T-helper 17 cell (primary cell): ENCODE measurements at places on chromosomes 5 and 9. TPM values are rescaled to one million over a fixed set of nuclear protein-coding genes. Genes with fewer than 3 reads are reported as not detected.

Gene CDKN2A
- 4.9 TPM for total RNA-seq

Gene OR13F1
- total RNA-seq = not detected

Gene SLIT3
- not detected for total RNA-seq

Gene PCDHB4
- not detected for total RNA-seq

Gene PAPPA
- total RNA-seq = 0.37 TPM

Gene SOX30
- 0.44 TPM for total RNA-seq

Gene PLCXD3
- total RNA-seq = not detected

Gene FAT2
- total RNA-seq = not detected

Gene NELFB
- total RNA-seq = 37.8 TPM

DNA sequence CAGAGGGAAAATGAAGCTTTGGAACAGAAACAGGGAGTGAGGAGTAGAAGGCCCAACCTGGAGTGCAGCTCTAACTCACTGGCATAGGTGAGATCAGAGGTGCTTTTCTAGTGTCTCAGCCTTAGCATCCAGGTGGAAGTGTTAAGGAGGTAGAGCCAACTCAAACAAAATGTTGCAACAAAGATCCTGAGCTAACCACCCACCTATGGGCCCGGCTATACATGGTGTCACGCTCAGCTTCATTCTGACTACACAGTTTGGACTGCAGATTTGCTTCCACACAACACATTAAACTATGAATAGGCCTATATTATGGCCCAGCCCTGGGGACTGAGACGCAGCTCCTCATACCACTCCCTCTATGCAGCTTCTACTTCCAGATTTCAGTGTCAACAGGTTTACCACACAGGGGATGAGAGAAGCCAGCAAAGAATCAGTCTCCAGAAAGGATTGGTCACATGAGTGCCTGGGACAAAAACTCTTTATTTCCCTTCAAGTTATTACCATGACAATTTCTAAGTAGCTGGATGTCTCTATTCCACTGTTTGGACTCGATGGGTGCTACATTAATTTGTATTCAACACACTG lies 9.0 kb downstream of the C5orf63 start:
- H3K36me3 ChIP-seq = peaks cover 3% of the 10 kb centered on the region
- no peak overlapping the region for H3K4me3 ChIP-seq
- H3K4me1 ChIP-seq = peaks cover 12% of the 10 kb centered on the region
- H3K27me3 ChIP-seq = no peaks in the 10 kb centered on the region

DNA sequence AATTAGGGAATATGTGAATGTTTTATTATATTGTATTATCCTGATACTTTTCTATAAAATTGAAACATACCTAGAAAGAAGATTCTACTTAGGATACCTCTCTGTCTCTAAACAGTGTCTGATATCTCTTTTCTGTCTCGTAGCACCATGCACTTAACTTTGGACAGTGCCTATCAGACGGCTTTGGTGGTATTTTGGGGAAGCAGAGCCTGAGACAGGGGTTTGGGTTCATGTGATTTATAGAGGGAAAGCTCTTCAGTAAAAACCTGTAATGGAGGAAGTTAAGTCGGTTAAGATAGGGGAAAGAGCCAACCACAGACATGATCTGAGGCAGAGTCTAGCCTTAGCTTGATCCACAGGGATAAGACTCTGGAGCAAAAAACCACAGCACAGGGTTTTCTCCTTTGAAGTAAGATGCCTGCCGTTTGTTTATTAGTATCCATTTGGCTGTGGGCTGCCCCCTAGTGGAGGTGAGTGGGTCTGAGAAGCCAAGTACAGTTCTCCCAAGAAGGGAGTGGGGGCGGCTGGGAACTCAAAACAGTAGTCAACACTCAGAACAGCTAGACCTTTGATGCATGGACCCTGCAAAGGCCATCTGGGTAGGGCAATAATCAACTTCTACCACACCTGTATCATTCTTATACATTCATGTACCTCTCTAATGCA lies 141.2 kb upstream of the ASTN2 start:
- H3K4me3 ChIP-seq = no peak overlapping the region
- H3K36me3 ChIP-seq = no peaks in the 10 kb centered on the region
- no peaks in the 10 kb centered on the region for H3K4me1 ChIP-seq
- peak; percentile 5 for DNase-seq
- no peaks in the 10 kb centered on the region for H3K27me3 ChIP-seq

GRCh38 chr5:147504011-147504410 lies 5.9 kb downstream of the DPYSL3 start:
- peaks cover 25% of the 10 kb centered on the region for H3K27me3 ChIP-seq
- no peaks in the 10 kb centered on the region for H3K4me1 ChIP-seq
- no peak overlapping the region for H3K27ac ChIP-seq
- no peak for DNase-seq

GRCh38 chr9:128146591-128147120 lies 2.6 kb upstream of the LCN2 start:
- H3K36me3 ChIP-seq = no peaks in the 10 kb centered on the region
- no peak overlapping the region for H3K27ac ChIP-seq
- no peaks in the 10 kb centered on the region for H3K27me3 ChIP-seq
- no peak for DNase-seq

DNA sequence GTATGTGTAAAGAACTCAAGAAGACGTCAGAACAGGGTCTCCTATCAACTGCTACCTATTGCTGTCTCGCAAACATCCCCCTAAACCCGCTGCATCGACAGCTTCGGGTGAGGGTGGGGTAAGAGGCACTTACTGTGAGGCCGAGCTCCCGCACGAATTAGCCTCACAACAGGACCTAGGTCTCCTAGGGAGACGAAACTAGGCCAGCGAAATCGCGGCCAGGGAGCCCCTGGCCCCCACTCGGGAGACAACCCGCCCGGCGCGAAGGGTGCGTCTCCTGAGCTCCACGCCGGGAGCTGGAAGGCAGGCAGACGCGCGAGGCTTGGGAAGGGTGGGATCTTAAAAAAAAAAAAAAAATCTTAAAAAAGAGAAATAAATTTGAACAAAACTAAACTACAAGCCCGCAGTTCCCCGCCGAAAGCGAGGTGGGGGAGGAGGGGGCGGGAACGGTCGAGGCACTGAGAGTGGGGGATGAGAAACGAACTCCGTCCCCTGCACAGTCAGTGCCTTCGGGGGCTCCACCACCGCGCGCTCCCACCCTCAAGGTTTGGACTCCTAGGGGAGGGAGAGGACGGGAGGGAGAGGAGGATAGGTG lies 33.0 kb upstream of the NFIB start:
- peaks cover 11% of the 10 kb centered on the region for H3K4me1 ChIP-seq
- no peak overlapping the region for H3K4me3 ChIP-seq
- peaks cover 48% of the 10 kb centered on the region for H3K27me3 ChIP-seq
- DNase-seq = no peak
- H3K27ac ChIP-seq = no peak overlapping the region

GRCh38 chr5:149423794-149424268 lies 44.7 kb upstream of the IL17B start:
- no peak for DNase-seq
- peaks cover 16% of the 10 kb centered on the region for H3K27me3 ChIP-seq
- H3K36me3 ChIP-seq = no peaks in the 10 kb centered on the region

GRCh38 chr5:39461007-39461682 lies 36.4 kb upstream of the DAB2 start:
- no peak overlapping the region for H3K27ac ChIP-seq
- H3K27me3 ChIP-seq = peaks cover 73% of the 10 kb centered on the region
- DNase-seq = no peak
- H3K4me3 ChIP-seq = no peak overlapping the region

GRCh38 chr5:40384782-40385390 lies 294.8 kb upstream of the PTGER4 start:
- H3K27me3 ChIP-seq = no peaks in the 10 kb centered on the region
- H3K4me3 ChIP-seq = peak overlapping the region; percentile 45
- H3K36me3 ChIP-seq = peaks cover 4% of the 10 kb centered on the region
- peak overlapping the region; percentile 95 for H3K27ac ChIP-seq
- peaks cover 57% of the 10 kb centered on the region for H3K4me1 ChIP-seq
- DNase-seq = no peak

GRCh38 chr9:20358207-20358606 lies 264.1 kb downstream of the MLLT3 start:
- H3K27ac ChIP-seq = peak overlapping the region; percentile 54
- DNase-seq = no peak
- peaks cover 13% of the 10 kb centered on the region for H3K4me1 ChIP-seq

GRCh38 chr5:127988146-127988760 lies 95.3 kb upstream of the SLC12A2 start:
- no peaks in the 10 kb centered on the region for H3K27me3 ChIP-seq
- no peak for DNase-seq
- no peak overlapping the region for H3K27ac ChIP-seq
- no peak overlapping the region for H3K4me3 ChIP-seq
- peaks cover 2% of the 10 kb centered on the region for H3K36me3 ChIP-seq
- no peaks in the 10 kb centered on the region for H3K4me1 ChIP-seq

GRCh38 chr5:115100319-115100955 lies 69.3 kb downstream of the TRIM36 start:
- H3K27ac ChIP-seq = no peak overlapping the region
- no peaks in the 10 kb centered on the region for H3K4me1 ChIP-seq
- no peaks in the 10 kb centered on the region for H3K36me3 ChIP-seq

- H3K4me1 ChIP-seq = peaks cover 8% of the 10 kb centered on the region
- no peak for DNase-seq
- no peak overlapping the region for H3K4me3 ChIP-seq
- peak overlapping the region; percentile 89 for H3K27ac ChIP-seq
- H3K27me3 ChIP-seq = peaks cover 9% of the 10 kb centered on the region
These were observed 81.3 kb downstream of the TNC start for GRCh38 chr9:115036691-115037090.

GRCh38 chr9:126330536-126330935 lies 3.9 kb downstream of the MVB12B start:
- H3K4me3 ChIP-seq = peak overlapping the region; percentile 52
- DNase-seq = no peak
- peaks cover 2% of the 10 kb centered on the region for H3K36me3 ChIP-seq
- H3K27me3 ChIP-seq = no peaks in the 10 kb centered on the region
- peak overlapping the region; percentile 86 for H3K27ac ChIP-seq

DNA sequence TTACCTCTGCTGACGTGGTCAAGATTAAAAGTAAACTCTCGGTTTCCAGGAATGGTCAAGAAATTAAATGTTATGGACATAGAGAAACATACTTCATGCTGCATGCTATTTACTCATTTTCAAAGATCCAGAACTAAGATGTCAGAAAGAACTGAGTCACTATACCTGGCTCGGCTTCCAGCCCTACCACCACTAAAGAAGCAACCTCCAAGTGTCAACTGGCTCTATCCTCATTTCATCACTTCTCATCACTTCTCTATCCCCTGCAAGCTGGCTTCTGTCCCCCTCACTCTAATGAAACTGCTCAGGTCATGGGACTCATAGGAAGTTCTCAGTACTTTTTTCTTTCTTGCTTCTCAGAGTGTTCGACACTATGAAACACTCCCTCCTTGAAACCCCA lies 116.2 kb downstream of the CDK5RAP2 start:
- H3K27me3 ChIP-seq = no peaks in the 10 kb centered on the region
- H3K4me3 ChIP-seq = no peak overlapping the region
- no peak for DNase-seq
- no peaks in the 10 kb centered on the region for H3K4me1 ChIP-seq
- H3K36me3 ChIP-seq = peaks cover 14% of the 10 kb centered on the region

DNA sequence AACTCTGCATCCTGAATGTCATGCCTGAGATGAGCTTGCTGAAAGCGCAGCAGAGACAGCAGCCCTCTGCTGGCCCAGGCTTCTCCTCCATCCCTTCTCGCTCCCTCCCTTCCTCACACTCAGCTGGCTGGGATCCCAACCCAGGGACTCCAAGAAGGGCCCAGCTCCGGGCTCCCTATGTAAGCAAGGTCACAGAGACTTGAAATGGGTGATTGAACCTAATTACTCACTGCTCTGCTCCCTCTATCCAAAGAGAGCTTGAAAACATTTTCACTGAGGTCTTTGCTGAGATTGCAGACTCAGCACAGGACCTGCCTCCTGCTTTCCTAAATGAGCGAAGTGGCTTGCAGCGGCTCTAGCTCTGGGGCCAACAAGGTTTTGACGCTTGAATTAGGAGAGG lies 42.8 kb downstream of the RAPGEF1 start:
- no peaks in the 10 kb centered on the region for H3K27me3 ChIP-seq
- H3K4me3 ChIP-seq = no peak overlapping the region

DNA sequence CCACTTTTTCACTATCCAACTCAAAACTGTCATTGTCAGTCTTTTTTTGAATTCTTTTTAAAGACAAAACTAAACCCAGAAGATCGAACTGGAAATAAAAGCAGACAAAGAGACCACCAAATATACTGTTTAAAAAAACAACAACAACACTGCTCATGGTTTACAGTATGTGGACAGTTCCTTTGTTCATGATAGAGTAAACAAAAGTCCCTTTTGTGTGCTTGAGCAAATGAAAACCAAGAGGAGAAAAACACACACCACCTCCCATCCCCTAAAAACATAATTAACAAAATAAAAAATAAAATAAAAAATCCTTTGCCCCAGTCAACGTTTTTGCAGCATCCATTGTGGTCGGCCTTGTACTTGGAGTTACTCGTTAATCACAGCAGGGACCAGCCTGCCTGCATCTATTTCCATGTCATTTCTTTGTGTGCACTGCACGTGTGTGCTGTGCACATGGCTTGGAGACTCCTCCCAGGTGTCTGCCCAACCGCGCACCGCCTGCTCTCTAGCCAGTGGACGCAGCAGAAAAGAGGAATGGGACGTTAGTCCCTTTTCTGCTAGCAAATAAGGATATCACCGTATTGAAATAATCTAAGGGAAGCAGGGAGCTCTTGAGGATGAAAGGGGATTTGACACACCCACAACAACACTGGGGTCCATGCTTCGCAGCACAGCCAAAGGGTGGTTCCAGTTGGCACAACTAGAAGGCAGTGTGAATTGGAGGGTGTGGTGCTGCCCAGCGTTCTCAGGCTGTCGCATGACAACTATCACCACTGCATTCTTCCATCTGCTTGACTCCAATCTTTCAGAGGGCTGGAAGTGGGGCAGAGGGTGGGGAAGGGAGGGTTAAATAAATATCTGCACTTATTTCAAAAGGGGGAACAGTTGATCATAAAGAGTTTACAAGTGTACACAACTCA lies 130.0 kb downstream of the SEMA6A start:
- H3K4me1 ChIP-seq = no peaks in the 10 kb centered on the region
- H3K27ac ChIP-seq = no peak overlapping the region

DNA sequence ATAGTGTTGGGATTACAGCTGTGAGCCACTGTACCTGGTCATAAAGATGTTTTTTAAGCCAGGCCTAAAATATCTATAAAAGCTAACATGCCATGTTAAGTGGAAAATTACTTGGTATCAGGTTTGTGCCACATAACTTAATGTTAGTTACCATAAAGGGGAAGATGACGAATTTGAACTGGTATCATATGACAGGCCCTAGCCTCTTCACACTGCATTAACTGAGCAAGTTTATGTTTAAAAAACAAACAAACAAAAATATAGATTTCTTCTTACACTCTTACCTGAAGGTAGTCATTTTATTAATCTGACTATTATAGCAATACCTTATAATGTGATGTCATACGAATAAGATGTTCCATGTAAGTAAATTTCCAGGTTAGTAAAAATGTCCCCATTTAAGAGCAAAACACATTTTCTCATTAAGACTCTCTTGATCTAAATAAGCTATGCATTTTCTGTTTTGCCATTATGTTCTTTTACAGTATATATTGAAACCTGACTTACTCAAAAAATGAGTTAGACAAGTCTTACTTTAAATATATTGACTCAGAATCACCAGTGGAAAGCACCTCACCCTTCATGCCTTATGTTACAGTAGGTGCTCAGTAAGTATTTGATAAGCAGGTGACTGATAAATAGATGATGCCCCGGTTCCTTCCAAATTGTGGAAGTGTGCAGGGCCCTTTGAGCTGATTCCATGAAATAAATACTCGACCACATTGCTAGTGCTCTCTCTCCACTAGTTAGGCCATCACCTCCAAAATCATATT lies 125.4 kb downstream of the CDC42SE2 start:
- H3K27me3 ChIP-seq = no peaks in the 10 kb centered on the region
- DNase-seq = no peak
- H3K27ac ChIP-seq = peak overlapping the region; percentile 96
